ENCODE measurements at places on chromosomes 2 and 18.
A peak's percentile ranks its signal among the peaks of the same experiment; 100 is the strongest.

DNA sequence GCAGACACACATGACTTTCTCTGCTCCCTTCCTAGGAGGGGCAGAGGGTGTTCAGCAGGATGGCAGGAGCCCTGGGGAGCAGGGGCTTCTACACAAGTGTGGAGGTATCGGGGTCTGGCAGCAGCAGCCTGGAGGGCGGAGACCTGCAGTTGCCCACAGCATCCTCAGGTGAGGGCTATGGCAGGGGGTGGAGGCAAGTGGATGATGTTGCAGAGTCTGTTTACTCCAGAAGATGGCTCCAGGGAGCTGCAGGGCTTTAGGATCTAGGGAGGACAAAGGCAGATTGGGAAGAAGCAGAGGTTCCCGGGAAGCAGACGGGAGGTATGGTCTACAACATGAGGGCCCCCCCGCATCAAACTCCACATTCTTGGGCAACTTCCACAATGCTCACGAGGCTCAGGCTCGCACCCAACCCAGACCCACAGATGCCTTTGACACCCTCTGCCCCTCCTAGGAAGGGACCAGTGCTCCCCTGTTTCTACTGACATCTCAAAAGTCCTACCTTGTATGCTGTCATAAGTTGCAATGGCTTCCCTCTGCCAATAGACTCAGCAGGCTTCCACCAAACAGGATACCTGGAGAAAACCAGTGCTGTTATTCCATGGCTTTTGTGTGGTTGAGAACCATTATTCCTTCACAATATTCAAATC, 12.0 kb upstream of the ATP6V1C2 start:
- DNase-seq, result no peak

GRCh38 chr2:1979138-1979537, 234.8 kb upstream of the PXDN start:
- DNase-seq, result no peak

- DNase-seq, result no peak
These were observed 247.1 kb downstream of the MYCN start for GRCh38 chr2:16187482-16187817.

DNA sequence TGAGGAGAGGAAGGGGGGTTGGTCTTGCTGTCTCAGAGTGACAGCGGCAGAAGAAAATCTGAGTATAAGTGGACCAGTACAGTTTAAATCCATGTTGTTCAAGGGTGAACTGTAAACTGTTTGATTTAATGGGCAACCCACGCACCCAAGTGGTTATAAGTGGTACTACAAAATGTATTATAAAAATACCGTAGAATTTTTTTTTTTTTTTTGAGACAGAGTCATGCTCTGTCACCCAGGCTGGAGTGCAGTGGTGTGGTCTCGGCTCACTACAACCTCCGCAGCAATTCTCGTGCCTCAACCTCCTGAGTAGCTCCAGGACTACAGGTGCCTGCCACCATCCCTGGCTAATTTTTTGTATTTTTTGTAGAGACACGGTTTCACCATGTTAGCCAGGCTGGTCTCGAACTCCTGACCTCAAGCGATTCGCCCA, 2.1 kb upstream of the CHCHD5 start:
- peak; percentile 26 for DNase-seq

DNA sequence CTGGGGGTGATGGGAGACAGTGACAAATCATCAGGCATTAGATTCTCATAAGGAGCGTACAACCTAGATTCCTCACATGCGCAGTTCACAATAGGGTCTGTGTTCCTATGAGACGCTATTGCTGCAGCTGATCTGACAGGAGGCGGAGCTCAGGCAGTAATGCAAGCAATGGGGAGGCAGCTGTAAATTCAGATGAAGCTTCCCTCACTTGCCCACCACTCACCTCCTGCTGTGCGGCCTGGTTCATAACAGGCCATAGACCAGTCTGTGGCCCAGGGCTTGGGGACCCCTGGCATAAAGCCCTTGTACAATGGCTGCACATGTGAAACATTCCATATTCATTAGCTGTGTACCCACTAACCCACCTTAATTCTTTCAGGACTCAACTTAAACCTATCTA, 18.0 kb downstream of the NMUR1 start:
- DNase-seq, result no peak

GRCh38 chr2:102154946-102155702, 12.6 kb downstream of the IL1R1 start:
- no peak for DNase-seq

- DNase-seq, result no peak
These were observed 142.0 kb downstream of the COL6A3 start for GRCh38 chr2:237271698-237272652.

DNA sequence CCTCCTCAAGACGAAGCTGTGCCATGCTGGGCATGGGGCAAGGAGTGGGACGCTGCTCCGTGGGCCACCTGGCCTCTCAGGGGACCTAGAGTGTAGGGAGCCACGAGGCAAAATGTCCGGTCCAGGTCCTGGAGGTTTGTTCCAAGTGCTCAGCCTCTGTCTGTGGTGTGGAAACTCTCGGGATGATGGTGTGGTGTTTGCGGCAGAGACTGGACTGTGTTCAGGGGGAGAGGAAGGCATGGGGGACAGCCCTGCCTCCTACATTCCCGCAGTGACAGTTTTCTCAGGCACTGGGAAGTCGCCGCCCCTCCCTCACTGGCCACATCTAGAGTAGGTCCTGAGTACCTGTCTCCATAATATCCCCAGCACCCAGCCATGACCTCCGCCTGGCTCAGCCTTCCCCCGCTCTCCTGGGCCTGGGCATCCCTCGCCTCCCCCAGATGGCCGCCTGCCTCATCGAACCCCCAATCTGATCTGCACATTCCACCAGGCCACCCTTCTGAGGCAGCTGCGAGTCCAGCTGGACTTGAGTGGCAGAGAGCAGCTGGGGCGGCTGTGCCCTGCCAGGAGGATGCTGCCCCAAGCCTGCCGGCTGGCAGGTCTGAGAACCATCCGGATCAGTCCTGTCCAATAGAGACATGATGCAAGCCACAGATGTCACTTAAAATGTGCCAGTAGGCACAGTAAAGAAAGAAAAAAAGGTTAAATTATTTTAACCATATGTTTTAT, 6.2 kb downstream of the KCNIP3 start:
- no peak for DNase-seq

- DNase-seq, result no peak
These were observed 110.3 kb upstream of the RBMS1 start for GRCh38 chr2:160603771-160604510.

DNA sequence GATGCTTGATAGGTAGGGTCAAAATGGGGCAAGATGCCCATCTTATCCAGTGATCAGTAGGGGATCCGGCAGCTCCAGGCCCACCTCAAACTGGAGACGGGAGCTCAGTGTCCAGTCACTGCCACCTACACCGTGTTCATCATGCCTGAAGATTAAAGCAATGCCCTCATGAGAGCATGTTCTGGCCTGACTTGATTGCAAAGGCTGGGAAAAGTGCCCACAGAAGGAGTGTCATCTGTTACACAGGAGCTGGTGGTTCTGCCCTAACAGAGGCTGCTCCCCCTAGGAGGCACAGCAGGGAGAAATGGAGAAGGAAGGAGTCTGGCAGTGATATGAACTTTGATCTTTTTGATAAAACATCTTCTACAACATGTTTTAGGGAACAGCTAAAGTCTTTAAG, 92.3 kb downstream of the CCBE1 start:
- DNase-seq, result no peak

DNA sequence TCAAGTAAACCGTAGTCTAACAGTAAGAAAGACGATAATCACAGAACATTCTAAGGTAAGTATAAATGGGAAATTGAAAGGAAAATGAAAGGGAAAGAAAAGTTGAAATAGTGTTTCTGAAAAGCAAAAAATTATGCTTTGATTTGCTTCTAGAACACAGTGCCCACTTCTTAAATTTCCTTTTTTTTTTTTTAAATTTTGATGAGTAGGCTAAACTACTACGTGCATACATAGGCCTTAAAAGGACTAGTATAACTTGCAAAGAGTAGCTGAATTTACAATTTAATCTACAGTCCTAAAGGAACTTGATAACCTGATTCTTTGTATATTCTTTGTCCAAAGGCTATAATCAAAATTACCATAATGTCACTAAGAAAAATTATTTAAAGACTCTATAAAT, 325.3 kb downstream of the PAX3 start:
- DNase-seq, result no peak

- no peak for DNase-seq
These were observed 487.5 kb downstream of the IRS1 start for GRCh38 chr2:226312155-226312554.

DNA sequence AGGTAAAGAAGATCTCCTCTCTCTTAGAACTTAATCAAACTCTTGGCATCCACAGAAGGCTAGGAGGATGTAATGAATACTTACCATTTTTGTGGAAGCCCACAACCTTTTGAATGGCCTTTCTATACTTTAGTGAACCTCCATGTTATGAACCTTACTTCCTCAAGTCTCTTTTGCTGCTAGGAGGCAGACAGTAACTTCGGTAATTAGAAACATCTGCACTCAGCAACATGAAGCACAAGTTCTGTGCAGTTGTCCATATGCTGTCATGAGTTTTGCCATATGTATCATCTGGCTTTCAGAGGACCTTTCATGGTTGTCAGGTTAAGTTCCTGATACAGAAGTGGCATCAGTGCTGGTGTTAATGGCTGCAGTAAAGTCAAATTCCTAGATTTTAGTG, 50.4 kb downstream of the PDK1 start:
- no peak for DNase-seq

GRCh38 chr2:204842661-204843485, 297.6 kb downstream of the PARD3B start:
- no peak for DNase-seq

DNA sequence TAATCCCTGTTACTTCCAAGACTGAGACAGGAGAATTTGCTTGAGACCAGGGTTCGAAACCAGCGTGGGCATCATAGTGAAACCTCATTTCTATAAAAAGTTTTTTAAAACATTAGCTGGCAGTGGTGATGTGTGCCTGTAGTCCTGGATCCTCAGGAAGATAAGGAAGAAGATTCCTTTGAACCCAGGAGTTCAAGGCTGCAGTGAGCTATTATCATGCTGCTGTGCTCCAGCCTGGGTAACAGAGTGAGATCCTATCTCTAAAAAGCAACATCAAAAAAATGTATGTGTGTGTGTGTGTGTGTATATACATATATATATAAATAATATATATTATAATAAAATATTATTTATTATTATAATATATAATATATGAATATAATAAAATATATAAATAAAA, 1417.6 kb upstream of the CDH2 start:
- no peak for DNase-seq

DNA sequence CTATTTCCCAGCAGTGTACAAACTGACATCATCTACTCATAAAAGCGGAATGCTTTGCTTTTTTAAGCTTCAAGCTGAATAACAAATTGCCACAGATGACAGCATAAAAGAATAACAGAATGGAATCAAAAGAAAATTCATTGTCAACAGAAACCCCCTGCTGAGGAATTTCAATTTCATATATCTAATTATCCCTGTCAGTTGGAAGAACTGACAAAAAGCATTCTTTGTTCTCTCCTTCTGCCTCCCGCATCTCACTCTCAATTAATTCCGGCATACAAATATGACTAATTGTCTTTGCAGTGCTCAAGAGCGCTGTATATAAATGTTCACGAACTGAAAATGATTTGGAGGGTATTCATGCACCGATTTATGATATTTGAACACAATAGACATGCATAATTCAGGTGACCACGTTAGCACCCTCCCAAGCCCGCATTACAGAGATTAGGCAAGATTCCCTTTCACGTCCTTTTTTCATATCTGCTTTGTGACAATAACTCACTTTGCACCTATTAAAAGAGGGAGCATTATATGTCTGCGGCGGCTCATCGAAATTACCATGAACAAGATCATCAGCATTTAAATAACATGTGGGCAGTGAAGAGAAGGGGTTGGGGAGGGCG, 277.7 kb upstream of the SALL3 start:
- no peak for DNase-seq

DNA sequence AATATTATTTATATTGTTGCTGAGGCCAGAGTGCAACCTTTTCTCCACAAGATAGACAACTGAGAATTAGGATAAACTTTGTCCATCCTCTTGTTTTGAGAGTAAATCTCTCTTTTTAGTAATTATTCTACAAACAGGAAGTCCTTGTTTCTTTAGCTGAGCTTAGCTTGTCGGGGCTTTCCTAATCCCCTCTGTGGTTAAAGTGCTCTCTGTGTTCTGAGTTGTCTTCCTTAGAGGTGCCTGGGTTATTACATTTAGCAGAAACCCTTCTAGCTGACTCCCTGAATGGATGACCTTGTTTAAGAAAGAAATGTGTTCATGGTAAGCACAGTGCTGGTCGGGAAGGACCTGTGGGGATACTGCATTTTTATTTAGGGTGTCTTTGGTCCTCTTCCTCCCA, 12.7 kb downstream of the USP39 start:
- DNase-seq, result no peak

DNA sequence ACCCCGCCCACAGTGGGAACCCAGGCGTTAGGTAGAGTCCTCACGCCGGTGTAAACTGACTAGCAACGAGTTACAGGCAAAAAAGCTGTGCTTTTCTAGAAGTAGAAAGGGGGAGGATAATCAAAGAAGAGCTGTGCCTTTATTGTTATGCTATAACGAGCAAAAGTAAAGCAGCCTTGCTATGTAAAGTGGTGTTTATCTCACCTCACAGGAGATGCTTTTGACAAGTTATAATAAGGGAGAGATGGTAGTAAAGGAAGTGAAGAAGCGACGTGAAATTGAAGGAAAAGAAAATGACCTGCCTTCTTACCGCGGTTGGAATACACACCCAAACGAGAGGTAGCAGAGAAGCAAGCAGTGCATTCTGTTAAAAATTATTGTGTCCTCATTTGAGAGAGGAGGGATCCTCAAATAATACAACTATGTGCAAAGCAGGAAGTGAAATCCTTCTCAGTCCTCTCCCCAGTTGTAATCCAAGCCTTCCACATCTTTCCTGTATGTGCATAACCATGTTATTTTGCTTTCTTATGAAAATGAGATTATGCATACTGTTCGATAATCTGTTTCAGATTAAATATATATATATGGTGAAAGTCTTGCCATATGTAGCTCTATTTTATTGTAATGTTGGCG, 962 bp downstream of the TANK start:
- no peak for DNase-seq

- DNase-seq, result no peak
These were observed 240.3 kb downstream of the LRATD1 start for GRCh38 chr2:14872779-14873325.

DNA sequence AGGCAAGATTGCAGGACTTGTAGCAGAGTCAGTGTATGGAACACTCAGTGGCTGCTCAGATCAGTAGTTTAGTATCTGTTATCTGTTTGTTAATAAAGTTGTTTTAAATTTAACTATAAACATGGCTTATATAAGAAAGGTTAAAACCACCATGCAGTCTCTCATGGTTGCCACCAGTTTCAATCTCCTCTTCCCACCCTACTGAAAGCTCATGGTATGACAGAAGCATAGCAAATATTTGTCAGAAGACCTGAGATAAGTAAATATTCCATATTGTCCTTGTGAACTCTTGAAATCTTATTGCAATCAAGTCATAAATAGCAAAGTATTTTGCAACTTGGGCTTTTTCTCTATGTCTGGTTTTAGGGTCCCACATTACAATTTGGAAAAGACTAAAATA, 2.1 kb upstream of the COL5A2 start:
- DNase-seq, result no peak

DNA sequence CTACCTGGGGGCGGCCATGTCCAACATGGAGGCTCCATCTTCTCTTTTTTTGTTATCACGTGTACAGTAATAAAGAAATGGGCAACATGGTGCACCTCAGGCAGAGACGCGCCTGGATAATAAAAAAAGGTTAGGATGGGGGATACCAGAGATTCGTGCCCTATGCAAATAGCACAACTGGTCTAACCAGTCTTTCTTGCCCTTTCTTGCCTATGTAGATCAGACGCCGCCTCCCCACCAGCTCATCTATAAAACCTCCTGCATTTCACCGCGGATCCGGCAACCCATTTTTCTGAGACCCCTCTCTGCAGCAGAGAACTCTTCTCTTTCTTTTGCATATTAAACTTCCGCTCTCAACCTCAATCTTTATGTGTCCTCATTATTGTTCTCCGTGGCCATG, 68.7 kb downstream of the MYL12B start:
- no peak for DNase-seq
